ENCODE measurements at places on chromosomes 2 and 18.

DNA sequence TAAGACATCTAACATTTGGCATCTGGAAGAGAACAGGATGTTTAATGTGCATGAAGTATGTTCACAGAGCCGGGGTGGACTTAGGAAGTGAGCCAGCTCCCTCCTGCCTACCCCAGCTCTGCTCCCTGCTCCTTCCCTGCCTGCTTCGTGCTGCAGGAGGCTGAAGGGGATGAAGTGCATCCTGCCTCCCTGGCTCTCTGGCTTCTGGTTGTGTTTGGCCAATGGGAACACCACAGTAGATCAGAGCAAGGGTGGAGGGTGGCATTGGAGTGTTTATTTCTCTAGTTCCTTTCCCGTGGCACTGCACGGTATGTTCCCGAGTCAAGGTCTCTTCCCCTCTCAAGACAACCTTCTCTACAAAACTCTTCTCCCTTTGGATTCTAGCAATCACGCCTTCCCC is 379.9 kb downstream of the CLIP4 start:
- no peak for DNase-seq

GRCh38 chr18:10948421-10948820 is 200.9 kb downstream of the PIEZO2 start:
- no peak for DNase-seq

DNA sequence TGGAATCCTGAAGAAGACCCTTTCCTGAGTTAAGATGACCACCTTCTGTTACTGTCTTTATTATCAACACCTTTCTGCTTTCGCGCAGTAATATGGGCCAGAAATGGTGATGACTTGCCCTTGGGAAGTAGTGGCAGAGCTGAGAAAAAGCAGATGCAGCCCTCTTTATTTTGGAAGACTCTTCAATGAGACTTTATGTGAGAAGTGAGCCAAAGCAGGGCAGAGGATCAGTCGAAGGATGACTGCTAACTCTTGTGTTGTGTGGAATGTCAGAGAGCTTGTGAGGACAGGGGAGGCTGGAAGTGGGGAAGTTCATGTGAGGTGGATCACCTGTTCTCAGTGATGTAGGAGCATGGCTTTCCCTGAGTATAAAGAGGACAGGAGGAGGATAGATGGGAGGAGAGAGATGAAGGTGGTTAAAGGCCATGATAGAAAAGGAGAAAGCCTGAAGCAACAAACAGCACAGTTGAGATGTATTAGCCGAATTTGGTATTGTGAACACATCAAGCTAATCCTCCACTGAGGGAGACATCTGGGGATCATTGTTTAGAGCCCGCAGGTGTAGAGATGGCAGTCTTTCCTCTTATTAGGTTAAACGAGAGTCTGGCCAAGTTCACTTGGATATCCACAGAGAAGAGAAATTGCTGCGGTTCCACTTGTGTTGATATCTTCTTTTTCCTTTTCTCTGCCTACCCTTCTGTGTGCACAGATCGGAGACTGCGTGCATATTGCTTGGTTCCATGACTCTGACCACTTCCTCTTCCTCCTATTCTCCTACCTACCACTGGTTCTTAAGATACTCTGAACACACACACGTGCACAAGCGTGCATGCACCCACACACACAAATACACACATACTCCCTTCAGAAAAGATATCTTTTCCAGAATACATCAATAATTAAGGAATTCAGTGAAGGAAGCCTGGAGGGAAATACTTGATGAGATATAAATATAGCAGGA is 67.4 kb downstream of the SLC9A2 start:
- DNase-seq, result no peak

DNA sequence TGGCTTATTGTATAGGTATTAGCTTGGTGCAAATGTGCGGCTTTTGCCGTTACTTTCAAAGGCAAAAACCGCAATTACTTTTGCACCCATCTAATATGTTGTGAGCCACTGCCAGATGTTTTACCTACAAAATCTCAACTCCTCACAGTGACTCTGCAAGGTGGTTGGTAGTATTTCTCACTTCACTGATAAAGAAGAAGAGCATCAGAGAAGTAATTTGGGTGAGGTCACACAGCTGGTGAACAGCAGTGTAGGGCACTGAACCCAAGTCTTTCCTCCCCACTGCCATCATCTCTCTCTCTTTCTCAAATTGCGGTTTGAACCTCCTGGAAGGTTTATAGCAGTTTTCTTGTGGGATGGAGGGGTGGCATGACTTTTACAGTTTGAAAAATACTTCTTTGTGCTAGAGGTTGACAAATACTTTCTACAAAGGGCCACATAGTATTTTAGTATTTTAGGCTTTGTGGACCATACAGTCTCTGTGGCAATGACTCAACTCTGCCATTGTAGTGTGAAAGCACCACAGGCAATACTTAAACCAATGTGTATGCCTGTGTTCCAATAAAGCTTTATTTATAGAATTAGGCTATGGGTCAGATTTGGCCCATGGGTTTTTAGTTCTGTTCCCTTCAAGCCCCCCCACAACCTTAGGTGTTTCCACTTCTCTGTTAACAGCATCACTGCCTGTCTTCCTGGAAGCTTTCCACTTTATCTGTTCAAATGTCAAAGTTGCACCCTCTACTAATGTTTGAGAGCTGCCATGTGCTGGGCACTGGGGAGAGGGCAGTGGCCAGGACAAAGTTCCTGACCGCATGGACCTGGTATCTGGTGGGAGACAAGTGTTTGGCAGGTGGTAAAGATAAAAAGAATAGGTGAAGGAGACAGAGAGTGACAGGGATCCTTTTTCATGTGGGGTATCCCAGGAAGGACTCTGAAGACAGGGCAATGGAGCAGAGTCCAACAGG is 30.1 kb downstream of the FHOD3 start:
- DNase-seq, result no peak

DNA sequence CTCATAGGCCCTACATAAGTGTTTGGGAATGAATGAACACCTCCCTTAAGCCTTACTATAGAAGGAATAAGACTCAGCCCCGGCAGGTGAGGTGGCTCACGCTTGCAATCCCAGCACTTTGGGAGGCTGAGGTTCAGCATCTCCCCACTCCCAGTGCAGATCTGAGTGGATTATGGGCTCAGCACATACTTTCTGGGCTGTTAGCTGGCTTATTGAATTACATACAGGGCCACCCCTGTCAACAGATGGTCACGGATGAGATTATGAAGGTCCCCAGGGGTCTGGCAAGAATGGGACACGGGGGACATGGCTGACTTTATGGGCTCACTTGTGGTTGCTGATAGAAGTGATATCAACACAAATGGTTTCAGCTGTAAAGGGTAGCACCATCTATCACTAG is 322.3 kb downstream of the TSN start:
- DNase-seq, result no peak

DNA sequence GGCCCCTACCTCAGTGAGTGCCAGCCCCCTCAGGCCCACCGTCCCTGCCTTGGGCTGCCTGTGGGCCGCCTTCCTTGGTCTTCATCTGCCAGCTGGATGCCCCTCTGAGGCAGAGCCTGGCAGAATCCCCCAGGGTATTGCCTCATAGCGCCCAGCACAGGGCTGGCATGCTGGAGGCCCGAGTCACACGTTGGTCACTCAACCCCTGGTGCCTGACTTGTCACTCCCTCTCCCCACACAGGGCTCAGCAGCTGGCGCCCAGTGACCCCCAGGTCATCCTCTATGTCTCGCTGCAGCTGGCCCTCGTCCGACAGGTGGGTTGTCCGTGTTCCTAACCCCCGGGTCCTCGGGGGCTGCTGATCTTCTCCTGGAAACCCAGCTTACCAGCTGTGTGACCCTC is 108.4 kb upstream of the MCFD2 start:
- DNase-seq, result no peak

GRCh38 chr2:15511686-15512085 is 49.4 kb downstream of the NBAS start:
- no peak for DNase-seq

GRCh38 chr2:61759005-61759404 is 94.9 kb downstream of the FAM161A start:
- no peak for DNase-seq

GRCh38 chr2:162074928-162075688 is 1.1 kb upstream of the DPP4 start:
- no peak for DNase-seq

DNA sequence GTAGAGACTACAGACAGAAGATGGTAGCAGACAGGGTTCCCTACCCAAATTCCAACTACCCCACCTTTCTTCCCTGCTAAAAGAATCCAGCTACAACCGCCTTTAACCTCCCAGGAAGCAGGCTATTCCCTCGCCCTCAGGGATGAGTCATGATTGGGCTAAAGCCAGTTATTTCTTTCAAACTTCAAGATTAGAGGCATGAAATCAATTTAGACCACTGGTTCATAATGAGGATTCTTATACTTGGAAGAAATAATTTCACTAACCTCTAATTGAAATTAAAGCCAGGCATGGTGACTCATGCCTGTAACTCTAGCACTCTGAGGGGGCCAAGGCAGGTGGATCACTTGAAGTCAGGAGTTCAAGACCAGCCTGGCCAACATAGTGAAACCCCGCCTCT is 20.0 kb downstream of the TRIP12 start:
- no peak for DNase-seq

DNA sequence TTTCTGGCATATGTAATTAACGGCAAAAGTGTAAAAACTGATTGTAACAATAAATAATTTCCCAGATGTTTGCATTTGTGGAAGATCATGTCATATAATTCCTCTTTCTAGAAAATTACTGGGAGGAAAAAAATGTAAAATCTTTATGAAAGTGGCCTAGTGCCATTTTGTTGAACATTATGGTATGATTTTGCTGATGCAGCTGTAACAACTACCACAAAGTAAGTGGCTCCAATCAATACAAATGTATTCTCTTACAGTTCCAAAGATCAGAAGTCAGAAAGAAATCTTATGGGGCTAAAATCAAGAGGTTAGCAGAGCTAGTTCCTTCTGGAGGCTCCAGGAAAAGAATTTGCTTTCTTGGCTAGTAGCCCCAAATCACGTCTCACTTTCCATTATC is 281.4 kb downstream of the CCDC178 start:
- DNase-seq, result no peak

DNA sequence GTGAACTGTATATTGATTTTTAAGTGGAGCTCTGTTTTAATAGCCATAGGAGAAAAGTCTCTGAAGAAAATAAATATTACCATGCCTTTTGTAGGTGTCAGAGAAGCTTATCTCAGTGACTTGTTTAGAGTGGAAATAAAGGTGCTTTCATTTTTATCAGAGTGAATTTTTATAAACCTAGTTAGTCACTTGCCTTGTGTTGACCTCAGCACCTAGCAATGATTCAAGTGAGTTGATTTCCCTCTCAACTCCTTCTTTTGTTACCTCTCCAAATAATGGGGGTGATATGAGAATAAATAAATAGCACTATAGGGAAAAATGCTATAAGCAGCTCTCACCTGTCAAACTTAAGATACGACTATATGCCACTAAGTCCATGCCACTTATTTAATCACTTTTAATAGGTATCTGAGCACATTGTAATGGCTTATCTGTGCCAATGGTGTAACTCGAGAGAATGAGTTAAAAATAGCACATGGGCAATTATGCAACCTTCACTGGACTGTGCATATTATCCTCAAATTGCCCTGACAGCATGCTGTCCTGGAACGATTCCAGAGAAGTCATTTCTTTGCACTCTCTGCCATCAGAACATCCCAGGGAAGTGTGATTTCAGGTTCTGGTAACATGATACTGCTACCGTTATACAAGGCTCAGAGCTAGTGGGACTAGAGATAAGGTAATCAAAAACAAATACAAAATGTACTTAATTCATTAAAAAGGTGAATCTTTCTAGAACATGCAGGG is 290.8 kb downstream of the CCDC85A start:
- DNase-seq, result no peak

GRCh38 chr2:235066895-235067294 is 115.1 kb downstream of the SH3BP4 start:
- no peak for DNase-seq

DNA sequence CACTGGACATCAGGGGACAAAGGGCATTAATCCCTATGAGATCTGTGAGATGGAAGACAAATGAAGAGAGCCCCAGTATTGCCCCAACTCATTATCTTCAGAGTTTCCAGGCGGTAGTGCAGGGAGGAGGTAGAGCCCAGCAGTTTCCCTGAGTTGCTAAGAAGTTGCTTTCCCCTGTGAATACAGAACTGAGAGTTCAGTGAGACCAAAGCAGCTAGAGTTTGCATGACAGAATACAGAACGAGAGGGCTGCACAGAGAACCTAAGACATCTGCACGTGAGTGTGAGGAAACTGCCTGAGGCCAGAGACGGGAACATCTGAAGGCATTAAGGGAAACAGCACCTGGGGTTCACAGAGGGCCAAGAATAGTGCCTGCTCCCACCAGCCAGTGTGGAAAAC is 18.1 kb upstream of the PGAP1 start:
- DNase-seq, result no peak

DNA sequence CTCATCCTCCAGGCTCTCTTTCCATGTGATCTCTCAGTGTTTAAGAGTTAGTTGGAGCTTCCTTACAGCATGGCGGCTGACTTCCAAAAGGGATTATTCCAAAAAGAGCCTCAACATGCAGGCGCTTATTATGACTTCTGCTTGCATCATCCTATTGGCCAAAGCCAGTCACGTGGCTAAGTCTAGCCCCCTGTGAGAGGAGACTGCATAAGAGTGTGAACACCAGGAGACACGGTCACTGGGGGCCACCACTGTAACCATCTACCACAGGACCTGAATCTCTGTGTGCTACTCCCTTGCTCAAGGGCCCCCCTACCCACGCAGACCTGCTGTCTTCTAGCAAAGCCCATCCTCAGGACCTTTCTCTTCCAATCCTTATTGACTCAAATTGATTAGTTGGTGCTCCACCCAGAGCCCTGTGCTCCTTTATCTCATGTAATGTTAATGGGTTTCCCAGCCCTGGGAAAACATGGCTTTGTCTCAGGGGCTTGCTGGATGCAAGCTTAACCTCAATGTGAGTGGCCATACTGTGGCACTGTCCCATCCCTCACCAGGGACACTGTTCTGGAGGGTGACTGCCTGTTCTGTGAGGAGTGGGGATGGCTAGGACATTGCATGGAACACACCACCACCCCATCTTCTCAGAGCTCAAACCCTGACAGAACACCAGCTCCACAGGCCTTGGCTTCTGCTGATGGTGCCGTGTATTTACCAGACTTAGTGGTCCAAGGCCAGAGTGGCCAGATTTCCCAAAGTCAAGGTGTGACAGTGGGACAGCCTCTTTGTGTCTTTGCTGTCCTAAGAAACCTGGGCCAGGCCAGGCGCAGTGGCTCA is 4.2 kb downstream of the IL1RN start:
- DNase-seq, result no peak

DNA sequence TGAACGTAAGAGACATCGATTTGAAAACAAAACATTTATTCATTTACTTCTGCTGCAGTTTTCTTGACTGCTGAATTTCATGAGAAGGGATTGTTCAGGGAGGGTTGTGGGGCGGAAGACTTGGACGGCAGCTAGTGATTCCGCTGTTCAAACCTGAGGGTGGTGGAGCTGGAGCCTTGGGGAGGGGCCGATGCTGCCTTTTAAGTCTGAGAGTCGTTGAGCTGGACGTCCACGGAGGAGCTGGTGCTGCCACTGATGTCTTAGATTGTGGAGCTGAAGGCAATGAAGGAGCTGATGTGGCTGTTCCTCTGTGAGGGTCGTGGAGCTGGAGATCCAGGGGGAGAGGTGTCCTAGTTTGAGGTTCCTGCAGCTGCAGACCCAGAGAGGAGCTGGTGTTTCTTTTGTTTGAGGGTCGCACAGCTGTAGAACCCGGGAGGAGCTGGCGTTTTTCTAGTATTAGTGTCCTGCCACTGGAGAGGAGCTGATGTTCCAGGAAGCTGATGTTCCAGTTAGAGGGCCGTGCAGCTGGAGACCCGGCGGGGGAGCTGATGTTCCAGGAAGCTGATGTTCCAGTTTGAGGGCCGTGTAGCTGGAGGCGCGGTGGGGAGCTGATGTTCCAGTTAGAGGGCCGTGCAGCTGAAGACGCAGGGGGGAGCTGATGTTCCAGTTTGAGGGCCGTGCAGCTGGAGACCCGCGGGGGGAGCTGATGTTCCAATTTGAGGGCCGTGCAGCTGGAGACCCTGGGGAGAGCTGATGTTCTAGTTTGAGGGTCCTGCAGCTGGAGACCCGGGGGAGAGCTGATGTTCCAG is 150.9 kb downstream of the RTP5 start:
- DNase-seq, result no peak
